ENCODE measurements at places on chromosomes 3 and 15.

GRCh38 chr15:80856809-80857377 lies 77.7 kb downstream of the CEMIP start:
- DNase-seq, result peak; percentile 8

GRCh38 chr3:49867400-49867799 lies 2.3 kb downstream of the CAMKV start:
- DNase-seq, result no peak

DNA sequence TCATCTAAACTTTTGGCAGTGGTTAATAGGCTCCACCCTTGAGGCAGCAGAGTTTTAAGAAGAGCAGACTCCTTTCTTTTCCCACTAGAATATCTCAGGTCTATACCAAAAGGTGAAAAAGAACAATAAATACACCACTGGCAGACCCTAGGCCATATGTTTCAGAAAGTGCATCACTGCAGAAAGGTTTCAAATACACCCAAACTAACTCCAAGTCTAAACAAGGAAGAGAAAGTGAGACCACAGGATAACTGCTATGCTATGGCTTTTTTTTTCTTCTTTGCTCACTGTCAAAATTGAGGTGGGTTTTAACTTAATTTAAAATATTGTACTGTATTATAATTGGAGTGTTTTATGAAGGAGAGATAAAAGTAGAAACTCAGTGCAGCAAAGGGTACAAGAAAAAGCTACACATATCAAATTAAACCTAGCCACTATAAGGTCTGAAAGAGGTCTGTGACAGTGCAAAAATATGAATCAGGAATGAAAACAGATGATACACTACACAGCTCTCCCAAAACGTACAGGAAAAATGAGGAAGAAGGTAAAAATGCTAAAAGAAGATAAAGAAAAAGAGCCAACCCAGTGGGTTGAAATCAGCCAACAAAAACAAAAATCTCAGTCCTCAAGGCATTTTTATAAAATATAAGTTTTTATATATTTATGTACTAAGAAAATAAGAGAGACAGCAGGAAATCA lies 8.4 kb downstream of the SNX4 start:
- no peak for DNase-seq

GRCh38 chr3:162956711-162957110 lies 1460.1 kb downstream of the OTOL1 start:
- DNase-seq, result no peak

- DNase-seq, result no peak
Observed at GRCh38 chr3:102619361-102619760, 184.5 kb downstream of the ZPLD1 start.

- no peak for DNase-seq
Observed at GRCh38 chr3:100554373-100554676, 55.1 kb upstream of the ADGRG7 start.

GRCh38 chr3:114078126-114078525 lies 21.6 kb downstream of the QTRT2 start:
- DNase-seq, result no peak

- DNase-seq, result peak; percentile 69
Observed at GRCh38 chr15:31571676-31572075, 245.0 kb downstream of the KLF13 start.

- DNase-seq, result peak; percentile 51
Observed at GRCh38 chr3:171095063-171095462, 68.5 kb upstream of the SLC2A2 start.

DNA sequence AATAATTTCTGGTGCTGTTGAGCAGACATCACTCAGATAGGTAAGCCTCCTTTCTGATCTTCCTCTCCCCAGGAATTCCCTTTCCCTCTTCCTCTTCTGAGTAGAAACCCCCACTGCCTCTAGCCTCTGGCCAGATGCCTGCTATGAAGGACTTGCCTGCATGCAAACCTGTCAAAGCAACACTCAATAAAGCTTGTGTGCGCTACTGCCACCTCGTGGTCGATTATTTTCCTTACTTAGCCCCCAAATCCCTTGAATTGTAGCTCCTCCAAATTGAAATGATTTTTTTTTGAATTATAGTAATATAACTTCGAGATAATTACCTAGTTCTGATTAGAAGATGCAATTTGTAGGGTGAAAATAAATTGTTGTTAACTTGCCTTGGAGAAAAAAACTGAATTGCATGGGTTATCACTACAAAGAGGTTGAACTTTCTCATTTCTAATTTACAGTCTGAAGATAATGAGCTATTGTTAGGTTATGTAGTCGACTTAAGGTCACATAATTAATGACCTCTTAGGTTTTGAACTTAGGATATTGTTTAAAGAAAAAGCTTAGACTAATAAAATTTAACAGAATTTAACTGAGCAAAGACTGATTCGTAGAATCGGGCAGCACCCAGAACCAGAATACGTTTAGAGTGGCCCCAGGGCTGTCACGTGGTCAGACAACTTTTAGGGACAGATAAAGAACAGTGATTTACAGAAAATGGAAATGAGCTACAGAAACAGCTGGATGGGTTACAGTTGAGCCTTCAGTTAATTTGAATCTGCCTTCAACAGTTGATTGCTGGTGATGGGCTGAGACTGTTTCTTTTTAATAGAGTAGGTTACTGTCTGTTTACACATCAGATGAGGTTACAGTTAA lies 269.3 kb downstream of the ARPP21 start:
- peak; percentile 27 for DNase-seq

DNA sequence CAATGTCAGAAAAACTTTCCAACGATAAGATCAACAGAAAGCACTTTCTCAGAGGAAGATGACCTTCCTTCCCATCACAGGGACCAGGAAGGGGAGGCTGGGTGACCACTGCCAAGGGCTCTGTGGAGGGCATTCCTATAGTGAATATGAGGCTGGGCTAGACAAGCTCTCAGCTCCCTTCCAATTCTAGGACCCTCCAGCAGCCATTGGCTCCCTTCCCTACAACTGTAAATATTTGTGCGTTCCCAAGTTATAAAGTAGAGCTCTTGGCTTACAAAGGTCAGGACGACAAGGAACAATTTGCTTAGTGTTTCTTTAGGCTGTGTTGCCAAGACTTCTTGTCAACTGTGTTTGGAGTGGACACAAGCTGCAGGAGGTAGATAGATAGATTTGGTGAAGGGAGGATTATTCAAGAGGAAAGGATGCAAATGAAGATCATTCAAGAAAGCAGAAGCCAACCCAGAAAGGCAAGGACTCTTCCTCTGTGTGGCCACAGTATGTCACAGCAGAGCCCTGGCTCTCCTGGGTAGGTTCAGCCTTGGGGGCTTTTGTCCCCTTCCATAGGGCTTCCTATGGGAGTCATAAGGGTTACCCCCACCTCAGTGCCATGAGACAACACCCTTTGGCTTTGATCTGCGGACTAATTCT lies 223.6 kb upstream of the TLE3 start:
- DNase-seq, result no peak

DNA sequence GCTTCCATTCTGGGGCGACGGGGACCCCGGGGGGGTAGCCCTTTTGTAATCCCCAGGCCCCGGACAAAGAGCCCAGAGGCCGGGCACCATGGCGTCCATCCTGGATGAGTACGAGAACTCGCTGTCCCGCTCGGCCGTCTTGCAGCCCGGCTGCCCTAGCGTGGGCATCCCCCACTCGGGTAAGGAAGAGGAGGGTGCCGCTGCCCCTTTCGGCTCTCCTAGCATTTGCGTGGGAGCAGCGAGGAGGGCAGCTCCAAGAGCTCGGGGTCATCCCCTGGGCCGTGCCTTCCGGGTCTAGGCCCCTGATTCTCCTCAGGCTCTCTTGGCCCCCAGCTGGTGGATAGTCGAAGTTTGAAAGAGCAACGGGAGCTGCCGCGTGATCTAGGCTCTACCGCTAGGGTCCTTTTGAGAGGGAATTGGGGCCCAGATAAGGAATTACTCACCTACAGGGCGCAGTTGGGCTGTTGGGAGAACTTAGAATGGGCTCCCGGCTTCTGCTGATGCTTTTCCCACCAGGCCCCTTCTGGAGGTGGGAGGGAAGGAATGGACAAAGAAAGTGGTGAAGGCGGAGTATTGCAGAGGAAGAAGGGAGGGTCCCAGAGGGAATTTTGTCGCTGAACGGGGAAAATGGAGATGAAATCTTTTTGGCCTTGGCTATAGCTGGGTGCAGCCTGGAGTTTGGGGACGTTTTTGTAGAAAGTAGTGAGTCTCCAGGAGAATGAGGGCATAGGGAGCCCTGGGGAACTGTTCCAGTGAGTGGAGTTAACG lies 615 bp downstream of the VPS18 start:
- DNase-seq, result no peak

DNA sequence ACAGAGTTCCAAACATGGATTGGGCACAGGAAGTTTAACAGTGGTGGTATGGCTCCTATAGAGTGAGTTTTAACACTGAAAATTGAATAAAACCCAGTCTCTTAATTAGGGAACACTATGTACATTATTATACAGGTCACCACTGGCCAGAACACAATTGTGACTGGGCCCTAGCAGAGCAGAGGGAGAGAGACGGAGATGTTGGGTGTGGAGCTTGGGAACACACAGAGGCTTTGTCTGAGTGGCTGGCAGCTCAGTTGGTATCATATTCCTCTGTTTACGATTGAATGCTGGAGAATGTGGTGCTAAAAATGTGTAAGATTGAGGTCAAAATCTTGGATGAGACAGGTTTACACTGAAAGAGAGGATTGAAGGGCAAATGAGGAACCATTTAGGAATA lies 6.8 kb upstream of the MOBP start:
- no peak for DNase-seq

DNA sequence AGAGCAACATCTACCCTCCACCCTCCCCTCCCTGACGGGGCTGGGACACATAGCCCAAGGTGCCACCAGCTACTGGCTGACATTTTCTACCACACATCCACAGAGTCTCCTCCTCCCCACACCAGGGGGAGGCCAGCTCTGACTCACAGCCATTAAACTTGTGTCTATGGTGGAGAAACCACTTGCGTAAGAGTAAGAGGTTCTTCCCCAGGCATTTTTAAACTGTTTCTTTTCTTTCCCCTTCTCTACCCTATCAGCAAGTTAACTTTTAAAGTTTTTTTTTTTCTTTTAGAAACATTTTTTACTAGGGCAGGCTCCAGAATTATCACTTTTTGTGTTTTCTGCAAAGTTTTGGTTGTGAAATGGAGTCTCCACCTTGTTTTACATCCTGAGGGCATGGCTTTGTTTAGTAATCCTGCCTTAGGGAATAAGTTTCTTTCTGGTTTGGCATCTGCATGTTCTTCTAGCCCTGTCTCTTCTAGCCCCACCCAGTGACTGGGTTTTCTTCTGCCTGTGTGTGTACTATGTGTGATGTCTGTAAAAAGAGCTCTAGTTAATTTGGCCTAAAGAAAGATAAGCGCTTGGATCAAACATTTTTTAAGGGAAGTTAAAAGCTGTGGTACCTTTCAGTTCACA lies 148.8 kb upstream of the GADL1 start:
- DNase-seq, result no peak

DNA sequence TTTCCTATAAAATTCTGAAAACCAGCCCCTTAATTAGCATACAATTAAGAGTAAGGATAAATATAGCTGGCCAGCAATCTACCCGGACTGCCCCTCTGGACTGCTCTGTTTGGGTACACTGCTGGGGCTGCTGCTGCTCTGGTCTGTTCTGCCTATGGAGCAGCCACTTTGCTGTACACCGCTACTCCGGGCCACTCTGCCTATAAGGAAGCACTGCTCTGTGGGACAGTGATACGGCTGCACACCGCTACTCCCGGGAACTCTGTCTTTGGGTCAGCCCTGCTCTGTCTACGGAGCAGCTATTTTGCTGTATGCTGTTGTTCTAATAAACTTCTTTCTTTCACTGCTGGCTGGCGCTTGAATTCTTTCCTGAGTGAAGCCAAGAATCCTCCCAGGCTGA lies 316.5 kb upstream of the PLSCR5 start:
- DNase-seq, result no peak

GRCh38 chr15:76752549-76752948 lies 152.6 kb downstream of the SCAPER start:
- DNase-seq, result no peak

DNA sequence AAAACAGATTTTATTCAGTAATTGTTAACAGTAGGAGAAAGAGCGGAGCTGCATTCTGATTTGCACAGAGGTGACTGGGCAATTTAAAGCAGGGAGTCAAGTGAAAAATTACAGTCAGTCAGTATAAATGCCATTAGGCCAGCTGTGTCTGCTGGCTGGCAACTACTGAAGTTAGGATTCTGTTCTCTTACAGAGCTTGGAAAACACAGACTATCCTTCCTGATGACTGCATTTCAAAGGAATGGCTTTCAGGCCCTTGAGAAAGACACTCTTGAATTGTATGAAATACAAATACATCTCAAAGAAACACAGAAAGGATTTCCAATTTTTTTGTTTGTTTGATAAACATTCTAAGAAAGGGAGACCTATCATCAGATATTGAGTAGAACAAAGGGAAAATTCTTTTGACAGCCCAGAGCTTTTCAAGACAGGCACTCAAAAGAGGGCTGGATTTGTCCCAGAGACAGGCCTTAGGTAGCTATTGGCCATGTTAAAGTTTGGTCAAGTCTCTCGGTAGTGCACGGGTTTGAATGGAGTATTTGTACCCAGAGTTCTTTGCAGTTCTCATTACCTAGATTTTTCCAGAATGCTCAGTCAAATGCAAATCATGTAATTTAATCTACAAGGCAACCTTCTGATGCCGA lies 551.2 kb upstream of the CCDC54 start:
- no peak for DNase-seq

GRCh38 chr15:69467636-69468035 lies 15.0 kb downstream of the RPLP1 start:
- peak; percentile 70 for DNase-seq

Data from NCI-H1417 (cell line).